Lower lobe of right lung (tissue), 2 donors: ENCODE measurements at places on chromosomes 12 and 14. TPM values are rescaled to one million over a fixed set of nuclear protein-coding genes. Genes with fewer than 3 reads are reported as not detected.

GRCh38 chr14:80005561-80005960 lies 205.7 kb downstream of the DIO2 start:
- H3K27ac ChIP-seq: no peak overlapping the region
- H3K4me1 ChIP-seq: no peaks in the 10 kb centered on the region
- H3K27me3 ChIP-seq: no peaks in the 10 kb centered on the region
- no peak overlapping the region for H3K4me3 ChIP-seq
- DNase-seq: no peak

DNA sequence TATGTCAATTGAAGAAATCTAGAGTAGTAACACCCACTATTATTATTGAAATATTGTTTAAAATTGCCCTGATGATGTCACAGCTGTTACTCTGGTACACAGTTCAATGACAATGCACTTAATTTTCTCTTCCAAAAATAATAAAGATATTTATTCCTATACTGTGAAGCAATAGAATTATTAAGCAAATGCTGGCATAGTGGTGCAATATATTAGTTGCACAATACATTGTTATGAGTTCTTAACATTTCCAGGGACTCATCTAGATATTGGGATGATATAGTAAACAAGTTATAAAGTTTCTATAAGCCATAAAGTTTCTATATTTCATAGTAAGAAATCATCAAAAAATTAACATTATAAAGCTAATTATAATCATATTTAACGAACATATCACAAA lies 897.8 kb downstream of the LRFN5 start:
- no peak for DNase-seq
- H3K36me3 ChIP-seq: no peaks in the 10 kb centered on the region
- H3K27me3 ChIP-seq: no peaks in the 10 kb centered on the region
- H3K4me3 ChIP-seq: no peak overlapping the region
- H3K27ac ChIP-seq: no peak overlapping the region

GRCh38 chr14:58829594-58829993 lies 191.8 kb downstream of the DACT1 start:
- DNase-seq: no peak
- H3K27ac ChIP-seq: no peak overlapping the region
- H3K4me1 ChIP-seq: peaks cover 5% of the 10 kb centered on the region
- H3K4me3 ChIP-seq: no peak overlapping the region
- no peaks in the 10 kb centered on the region for H3K36me3 ChIP-seq

DNA sequence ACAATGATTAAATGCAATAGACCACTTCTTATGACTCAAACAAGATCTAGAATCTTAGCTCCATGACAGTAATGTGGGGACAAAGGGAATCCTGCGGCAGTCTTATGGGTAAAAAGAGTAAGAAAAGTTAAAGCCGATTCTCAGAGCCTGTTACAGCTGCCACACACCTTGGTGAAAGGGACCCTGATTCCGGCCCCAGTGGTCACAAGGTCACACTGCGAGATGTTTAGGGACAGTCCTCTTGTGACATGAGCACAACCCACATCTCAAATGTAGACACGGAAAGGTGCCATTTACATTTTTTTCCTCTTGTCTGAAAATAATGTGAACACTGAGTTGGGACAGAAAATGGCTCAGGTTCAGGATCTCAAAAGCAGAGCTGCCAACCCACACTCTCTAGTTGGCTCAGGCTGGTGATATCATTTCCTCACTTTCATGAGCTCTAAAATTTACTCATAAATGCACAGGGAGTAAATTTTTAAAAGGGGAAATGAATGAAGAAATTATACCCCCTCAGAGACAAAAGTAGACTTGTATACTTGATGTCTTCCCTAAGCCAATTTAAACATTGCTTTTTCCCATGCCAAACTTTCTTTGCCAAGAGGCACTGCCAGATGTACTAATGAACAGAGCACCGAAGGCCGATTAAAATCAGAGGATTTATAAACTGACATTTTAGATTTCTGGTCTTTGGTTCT lies 113.1 kb upstream of the OVCH1 start:
- no peak for DNase-seq
- H3K27me3 ChIP-seq: no peaks in the 10 kb centered on the region
- no peak overlapping the region for H3K27ac ChIP-seq
- H3K4me3 ChIP-seq: no peak overlapping the region
- no peaks in the 10 kb centered on the region for H3K36me3 ChIP-seq

DNA sequence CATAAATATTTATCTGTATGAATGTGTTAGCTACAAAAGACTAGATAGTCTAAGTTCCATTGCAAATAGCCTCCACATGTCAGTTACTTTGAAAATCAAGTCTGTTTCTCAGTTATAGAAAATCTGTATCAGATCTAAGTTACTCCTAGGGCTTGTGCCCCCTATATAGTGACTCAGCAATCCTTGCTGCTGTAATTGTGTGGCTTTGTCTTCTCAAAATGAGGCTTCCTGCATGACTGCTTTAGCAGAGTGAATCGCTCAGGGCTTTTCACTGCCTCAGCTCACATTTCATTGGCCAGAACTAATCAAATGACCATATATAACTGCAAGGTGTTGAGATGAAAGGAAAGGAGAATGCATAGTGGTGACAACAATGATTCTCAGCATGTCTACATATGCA lies 552.2 kb upstream of the STXBP6 start:
- H3K27ac ChIP-seq: no peak overlapping the region
- no peaks in the 10 kb centered on the region for H3K27me3 ChIP-seq
- no peak for DNase-seq
- H3K4me3 ChIP-seq: no peak overlapping the region
- H3K4me1 ChIP-seq: no peaks in the 10 kb centered on the region
- no peaks in the 10 kb centered on the region for H3K36me3 ChIP-seq

Gene NKX2-1
- 180 TPM for total RNA-seq

DNA sequence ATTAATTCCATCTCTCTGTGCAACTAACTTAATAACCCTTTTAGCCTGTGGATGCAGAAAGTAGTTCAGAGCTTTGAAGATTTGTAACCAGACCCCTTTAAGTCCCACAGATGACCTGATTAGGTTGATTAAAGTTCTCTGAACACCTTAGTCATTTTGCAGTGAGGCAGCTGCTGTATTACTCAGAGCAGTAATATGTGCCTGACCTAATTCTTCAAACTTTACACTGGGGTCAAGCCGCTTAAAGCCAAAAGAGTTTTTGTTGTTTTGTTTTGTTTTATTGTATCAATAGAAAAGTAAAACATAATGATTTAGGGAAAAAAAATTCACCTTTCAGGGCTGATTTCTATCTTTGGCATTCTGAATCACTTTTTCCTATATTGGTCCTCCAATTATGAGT lies 78.6 kb upstream of the PLEKHG7 start:
- no peak for DNase-seq
- H3K27ac ChIP-seq: no peak overlapping the region
- H3K4me3 ChIP-seq: no peak overlapping the region
- H3K4me1 ChIP-seq: peaks cover 9% of the 10 kb centered on the region
- no peaks in the 10 kb centered on the region for H3K36me3 ChIP-seq
- H3K27me3 ChIP-seq: no peaks in the 10 kb centered on the region

Gene SLC25A47
- not detected for total RNA-seq

GRCh38 chr12:26727482-26728204 lies 105.4 kb downstream of the ITPR2 start:
- no peak overlapping the region for H3K27ac ChIP-seq
- no peak for DNase-seq
- no peak overlapping the region for H3K4me3 ChIP-seq
- H3K4me1 ChIP-seq: peaks cover 34% of the 10 kb centered on the region
- no peaks in the 10 kb centered on the region for H3K27me3 ChIP-seq
- H3K36me3 ChIP-seq: no peaks in the 10 kb centered on the region

Gene MAX
- total RNA-seq: 105 TPM

Gene TESPA1
- 5.0 TPM for total RNA-seq
